Chondrocyte (in vitro differentiated cells): ENCODE measurements at places on chromosomes 7 and 10. TPM values are rescaled to one million over a fixed set of nuclear protein-coding genes. Genes with fewer than 3 reads are reported as not detected.
A peak's percentile ranks its signal among the peaks of the same experiment; 100 is the strongest.

Gene ANKRD30A
- total RNA-seq = not detected in 3 replicates

Gene NANOS1
- 3.8 to 9.7 TPM (median 4.5 TPM) in 3 replicates for total RNA-seq

Gene HOXA7
- total RNA-seq = not detected in 3 replicates

Gene FAM25G
- not detected in 3 replicates for total RNA-seq

Gene DGKB
- 0.13 to 0.60 TPM (median 0.41 TPM) in 3 replicates for total RNA-seq

Gene AHCYL2
- total RNA-seq = 11.0 to 15.4 TPM (median 14.9 TPM) in 3 replicates

- H3K27ac ChIP-seq = no peak overlapping the region
- H3K36me3 ChIP-seq = peaks cover 3% of the 10 kb centered on the region
- no peak overlapping the region for H3K4me3 ChIP-seq
- no peaks in the 10 kb centered on the region for H3K27me3 ChIP-seq
Observed at GRCh38 chr7:100556541-100556940, 17.2 kb downstream of the SAP25 start.

DNA sequence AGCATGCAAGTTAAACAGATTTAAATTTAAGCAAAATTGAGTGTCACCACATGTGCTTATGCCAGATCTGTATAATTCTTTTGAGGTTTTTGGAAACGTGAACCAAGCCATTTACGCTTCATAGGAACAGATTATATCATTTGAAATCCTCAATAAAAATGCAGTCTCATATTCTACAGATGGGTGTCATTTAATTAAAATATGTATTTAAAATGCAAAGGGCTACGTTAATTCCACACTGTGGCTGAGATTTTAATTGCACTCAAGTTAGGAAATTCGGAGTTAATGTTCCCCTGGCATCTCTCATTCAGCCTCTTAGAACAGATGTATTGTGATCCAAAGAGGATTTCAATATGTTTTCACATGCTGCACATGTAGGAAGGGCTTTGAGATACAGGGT lies 164.5 kb upstream of the LRGUK start:
- H3K27me3 ChIP-seq = no peaks in the 10 kb centered on the region
- peaks cover 16% of the 10 kb centered on the region for H3K36me3 ChIP-seq
- no peak overlapping the region for H3K4me3 ChIP-seq
- no peak overlapping the region for H3K27ac ChIP-seq
- DNase-seq = no peak

DNA sequence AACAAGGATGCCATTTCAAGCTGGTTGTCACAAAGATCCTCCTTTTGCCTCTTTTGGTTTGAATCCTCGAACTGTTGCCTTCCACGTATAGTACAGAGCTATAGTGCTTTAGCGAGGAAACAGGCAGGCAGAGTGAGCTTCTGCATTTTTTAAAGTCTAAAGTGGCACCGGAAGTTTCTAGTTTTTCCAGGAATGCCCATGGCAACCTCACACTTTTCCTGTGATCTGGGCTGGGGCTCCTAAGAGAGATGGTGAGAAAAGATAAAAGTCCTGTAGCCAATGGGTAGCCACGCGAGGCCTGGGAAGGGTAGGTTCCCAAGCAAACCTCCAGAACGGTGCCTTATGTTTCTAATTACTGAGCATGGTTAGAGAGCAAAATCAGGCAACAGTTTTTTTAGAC lies 76.7 kb downstream of the CALD1 start:
- no peak overlapping the region for H3K4me3 ChIP-seq
- no peaks in the 10 kb centered on the region for H3K27me3 ChIP-seq
- peak overlapping the region; percentile 91 for H3K27ac ChIP-seq
- H3K36me3 ChIP-seq = peaks cover 46% of the 10 kb centered on the region
- H3K4me1 ChIP-seq = peaks cover 94% of the 10 kb centered on the region

DNA sequence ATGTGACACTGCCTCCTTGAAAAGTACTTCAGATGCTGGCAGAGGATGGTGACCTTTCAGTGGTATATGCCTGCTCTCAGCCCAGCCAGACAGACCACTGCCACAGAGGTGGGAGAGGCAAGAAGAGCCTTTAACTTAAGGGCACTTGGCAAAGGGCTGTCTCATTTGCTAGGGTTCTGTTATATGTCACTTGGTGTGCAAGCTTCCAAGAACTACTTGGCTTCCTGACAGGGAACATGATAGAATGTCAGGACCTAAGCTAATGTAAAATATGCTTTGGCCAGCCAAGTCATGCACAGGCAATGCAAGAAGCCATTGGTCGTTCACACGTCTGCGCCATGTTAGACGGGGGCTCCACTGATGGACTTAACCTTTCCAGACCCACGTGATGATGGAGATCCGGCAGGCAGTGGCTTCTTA lies 54.7 kb downstream of the RBM20 start:
- peak overlapping the region; percentile 63 for H3K27ac ChIP-seq
- H3K4me1 ChIP-seq = peaks cover 20% of the 10 kb centered on the region
- H3K36me3 ChIP-seq = no peaks in the 10 kb centered on the region
- no peak for DNase-seq

GRCh38 chr10:110323503-110323902 lies 18.8 kb upstream of the SMNDC1 start:
- no peak overlapping the region for H3K4me3 ChIP-seq
- H3K27ac ChIP-seq = peak overlapping the region; percentile 65
- no peak for DNase-seq
- H3K27me3 ChIP-seq = no peaks in the 10 kb centered on the region
- peaks cover 10% of the 10 kb centered on the region for H3K36me3 ChIP-seq

GRCh38 chr10:11017570-11018431 lies at the start of gene CELF2:
Gene CELF2 (plus strand): TSS chr10:11017872. CDS start chr10:11018090, 218 bp downstream.
- H3K27me3 ChIP-seq = no peaks in the 10 kb centered on the region
- peak within 1 kb of the TSS; percentile 50 for H3K27ac ChIP-seq
- no peaks in the 10 kb centered on the region for H3K36me3 ChIP-seq
- DNase-seq = no peak
- peak within 1 kb of the TSS; percentile 73 for H3K4me3 ChIP-seq

DNA sequence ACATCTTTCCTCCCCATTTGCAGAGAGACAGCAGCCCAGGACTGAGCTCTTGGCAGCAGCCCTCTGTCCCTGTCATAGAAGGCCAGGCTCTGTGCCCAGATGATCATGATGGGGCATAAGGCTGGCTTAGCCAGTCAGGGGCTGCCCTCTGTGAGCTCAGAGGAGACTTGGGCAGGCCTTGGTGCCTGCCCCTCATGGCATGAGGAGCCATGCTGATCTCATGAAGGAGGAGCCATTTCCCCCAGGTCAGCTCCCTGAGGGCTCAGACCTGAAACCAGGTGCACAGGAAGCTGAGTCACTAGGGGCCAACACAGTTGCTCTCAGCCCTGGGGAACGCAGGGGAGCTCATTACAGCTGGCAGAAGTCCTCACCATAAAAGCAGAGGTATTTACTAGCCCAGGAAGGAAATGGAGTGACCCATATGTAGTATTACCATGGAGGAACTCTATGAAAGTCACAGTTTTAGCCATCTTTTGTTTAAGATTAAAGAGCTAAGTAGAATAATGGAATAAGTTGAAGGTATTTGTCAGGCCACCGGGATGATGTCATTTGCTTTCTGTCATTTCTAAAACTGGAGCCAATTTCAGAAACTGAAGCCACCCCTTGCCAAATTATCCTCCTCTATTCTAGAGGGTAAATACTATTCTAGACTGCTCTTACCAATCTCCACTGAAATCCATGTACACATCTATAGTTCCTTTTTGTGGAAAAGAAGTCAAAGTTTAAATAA lies 362.4 kb upstream of the ZNF32 start:
- H3K36me3 ChIP-seq = no peaks in the 10 kb centered on the region
- no peak overlapping the region for H3K4me3 ChIP-seq
- H3K27ac ChIP-seq = no peak overlapping the region
- no peak for DNase-seq
- peaks cover 15% of the 10 kb centered on the region for H3K4me1 ChIP-seq

- no peak for DNase-seq
- no peaks in the 10 kb centered on the region for H3K27me3 ChIP-seq
- H3K4me3 ChIP-seq = no peak overlapping the region
- peaks cover 19% of the 10 kb centered on the region for H3K4me1 ChIP-seq
- peaks cover 22% of the 10 kb centered on the region for H3K36me3 ChIP-seq
- H3K27ac ChIP-seq = no peak overlapping the region
Observed at GRCh38 chr10:15122477-15123030, 25.4 kb downstream of the RPP38 start.

DNA sequence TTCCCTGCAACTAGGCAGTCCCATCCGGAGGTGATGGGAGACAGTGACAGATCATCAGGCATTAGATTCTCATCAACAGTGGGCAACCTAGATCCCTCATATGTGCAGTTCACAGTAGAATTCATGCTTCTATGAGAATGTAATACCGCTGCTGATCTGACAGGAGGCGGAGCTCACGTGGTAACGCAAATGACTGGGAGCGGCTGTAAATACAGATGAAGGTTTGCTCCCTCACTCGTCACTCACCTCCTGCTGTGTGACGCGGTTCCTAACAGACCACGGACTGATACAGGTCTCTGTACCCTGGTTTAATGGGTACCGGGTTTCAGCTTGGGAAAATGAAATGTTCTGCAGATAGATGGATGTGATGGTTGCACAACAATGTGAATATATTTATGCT lies 47.8 kb upstream of the PIK3AP1 start:
- no peaks in the 10 kb centered on the region for H3K4me1 ChIP-seq
- DNase-seq = no peak
- no peak overlapping the region for H3K4me3 ChIP-seq
- peaks cover 2% of the 10 kb centered on the region for H3K27me3 ChIP-seq
- no peak overlapping the region for H3K27ac ChIP-seq

GRCh38 chr7:50229964-50230363 lies 74.6 kb upstream of the IKZF1 start:
- DNase-seq = no peak
- no peak overlapping the region for H3K4me3 ChIP-seq
- no peak overlapping the region for H3K27ac ChIP-seq
- no peaks in the 10 kb centered on the region for H3K4me1 ChIP-seq
- no peaks in the 10 kb centered on the region for H3K36me3 ChIP-seq
- H3K27me3 ChIP-seq = no peaks in the 10 kb centered on the region

DNA sequence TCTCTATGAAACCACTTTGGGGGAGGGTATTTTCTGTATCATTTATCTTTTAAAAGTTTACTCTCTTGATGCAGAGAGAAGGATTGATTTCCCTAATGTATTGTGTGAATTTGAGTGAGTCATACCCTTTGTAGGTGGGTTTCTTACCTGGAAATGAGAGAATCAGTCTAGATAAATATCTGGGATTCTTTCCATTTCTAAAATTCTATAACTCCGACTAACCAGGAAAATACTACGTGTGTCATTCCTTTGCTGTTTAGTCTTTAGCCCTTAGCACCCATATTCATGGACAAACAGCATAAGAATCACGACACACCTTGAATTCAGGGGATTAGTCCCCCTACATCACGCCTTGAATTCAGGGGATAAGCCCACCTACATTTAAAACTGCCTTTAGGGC lies 139.1 kb downstream of the GATA3 start:
- no peaks in the 10 kb centered on the region for H3K36me3 ChIP-seq
- DNase-seq = no peak
- no peaks in the 10 kb centered on the region for H3K4me1 ChIP-seq
- no peak overlapping the region for H3K4me3 ChIP-seq
- H3K27me3 ChIP-seq = peaks cover 6% of the 10 kb centered on the region

GRCh38 chr10:99927721-99928280 lies 81.9 kb downstream of the DNMBP start:
- peaks cover 4% of the 10 kb centered on the region for H3K36me3 ChIP-seq
- H3K27ac ChIP-seq = no peak overlapping the region
- no peaks in the 10 kb centered on the region for H3K27me3 ChIP-seq
- no peak overlapping the region for H3K4me3 ChIP-seq

DNA sequence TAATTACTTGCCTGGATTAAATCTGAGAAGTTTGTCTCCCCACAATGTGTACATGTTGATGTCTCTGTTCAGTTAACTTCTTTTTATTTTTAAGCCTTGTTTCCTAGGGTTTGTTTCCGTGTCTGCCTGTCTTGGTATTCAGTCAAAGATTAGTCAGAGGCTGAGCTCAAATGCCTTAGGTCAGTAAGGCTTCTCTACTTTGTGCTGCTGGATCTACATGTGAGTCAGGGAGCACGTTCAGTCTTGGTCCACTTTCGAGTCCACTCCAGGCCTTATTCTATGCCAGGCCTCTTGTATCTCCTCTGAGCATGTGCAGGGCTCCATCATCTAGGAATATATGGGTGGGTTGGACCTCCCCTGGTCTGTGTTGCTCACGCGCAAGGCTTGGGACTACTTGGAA lies 93.3 kb upstream of the FZD8 start:
- H3K27me3 ChIP-seq = no peaks in the 10 kb centered on the region
- peaks cover 12% of the 10 kb centered on the region for H3K4me1 ChIP-seq
- H3K36me3 ChIP-seq = no peaks in the 10 kb centered on the region
- no peak for DNase-seq
- no peak overlapping the region for H3K4me3 ChIP-seq
- peak overlapping the region; percentile 58 for H3K27ac ChIP-seq

DNA sequence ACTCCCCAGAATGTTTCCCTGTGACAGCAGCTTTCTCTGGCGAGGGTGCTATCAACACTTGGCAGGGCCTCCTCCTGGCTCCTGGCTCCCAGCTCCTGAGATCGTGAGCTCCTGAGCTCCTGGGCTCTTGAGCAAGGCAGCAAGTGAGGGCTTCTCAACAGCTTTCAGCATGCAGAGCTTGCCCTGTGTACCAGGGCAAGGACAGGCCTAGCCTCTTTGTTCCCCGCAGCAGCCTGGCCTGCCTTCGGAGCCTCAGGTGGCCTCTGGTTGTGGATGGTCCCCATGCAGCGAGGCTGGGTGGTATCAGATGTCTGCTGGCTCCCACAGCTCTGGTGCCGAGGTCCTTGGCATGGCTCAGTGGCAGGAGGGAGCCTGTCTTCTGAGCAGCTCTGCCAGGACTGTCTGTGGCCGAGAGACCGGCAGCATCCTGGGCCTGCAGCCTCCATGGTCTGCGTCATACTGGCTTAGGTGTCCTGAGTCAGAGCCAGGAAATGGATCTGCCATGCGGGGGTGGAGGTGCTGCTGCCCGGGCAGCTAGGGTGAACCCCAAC lies 44.2 kb downstream of the ZMIZ1 start:
- peak overlapping the region; percentile 39 for H3K27ac ChIP-seq
- DNase-seq = no peak
- H3K36me3 ChIP-seq = no peaks in the 10 kb centered on the region
- H3K4me3 ChIP-seq = no peak overlapping the region
- no peaks in the 10 kb centered on the region for H3K27me3 ChIP-seq

- no peak for DNase-seq
- no peak overlapping the region for H3K27ac ChIP-seq
- peaks cover 9% of the 10 kb centered on the region for H3K27me3 ChIP-seq
- H3K4me1 ChIP-seq = peaks cover 19% of the 10 kb centered on the region
Observed at GRCh38 chr7:39810204-39810642, 139.8 kb upstream of the CDK13 start.

- DNase-seq = no peak
- no peaks in the 10 kb centered on the region for H3K27me3 ChIP-seq
- peak overlapping the region; percentile 51 for H3K27ac ChIP-seq
- H3K4me3 ChIP-seq = no peak overlapping the region
- H3K36me3 ChIP-seq = no peaks in the 10 kb centered on the region
Observed at GRCh38 chr10:50554376-50554994, 69.3 kb downstream of the SGMS1 start.

DNA sequence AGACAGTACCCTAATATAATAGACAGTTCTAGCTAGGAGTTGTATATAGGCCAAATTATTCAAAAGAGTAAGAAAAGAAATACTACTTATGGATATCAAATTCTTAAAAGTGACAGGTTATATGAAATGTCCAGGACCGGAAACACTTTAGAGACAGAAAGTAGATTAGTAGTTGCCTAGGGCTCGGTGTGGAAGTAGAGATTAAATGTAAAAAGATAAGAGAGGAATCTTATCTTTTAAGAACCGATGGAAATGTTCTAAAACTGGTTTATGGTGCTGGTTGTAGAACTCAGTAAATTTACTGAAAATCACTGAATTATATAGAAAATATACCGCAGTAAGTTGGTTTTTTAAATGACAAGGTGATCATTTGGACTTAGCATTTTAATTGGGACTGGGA lies 147.5 kb upstream of the ASAH2 start:
- H3K4me1 ChIP-seq = peaks cover 37% of the 10 kb centered on the region
- no peak for DNase-seq
- no peaks in the 10 kb centered on the region for H3K27me3 ChIP-seq
